ENCODE measurements at places on chromosomes 2 and 18.
A peak's percentile ranks its signal among the peaks of the same experiment; 100 is the strongest.

DNA sequence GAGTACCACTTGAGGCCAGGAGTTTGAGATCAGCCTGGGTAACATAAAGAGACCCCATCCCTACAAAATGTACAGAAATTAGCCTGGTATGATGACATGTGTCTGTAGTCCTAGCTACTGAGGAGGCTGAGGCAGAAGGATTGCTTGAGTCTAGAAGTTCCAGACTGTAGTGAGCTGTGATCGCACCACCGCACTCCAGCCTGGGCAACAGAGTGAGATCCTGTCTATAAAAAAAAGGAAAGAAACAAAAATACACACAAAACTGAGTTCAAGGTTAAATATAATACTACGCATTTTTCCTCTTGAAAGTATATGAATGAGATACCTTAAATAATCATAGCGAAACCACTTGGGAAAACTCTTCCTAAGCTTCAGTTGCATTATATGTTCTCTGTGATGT is 94.0 kb downstream of the LDLRAD4 start:
- DNase-seq = no peak

- DNase-seq = peak; percentile 57
Measured at GRCh38 chr2:176138923-176139660, 9.6 kb downstream of the HOXD8 start.

DNA sequence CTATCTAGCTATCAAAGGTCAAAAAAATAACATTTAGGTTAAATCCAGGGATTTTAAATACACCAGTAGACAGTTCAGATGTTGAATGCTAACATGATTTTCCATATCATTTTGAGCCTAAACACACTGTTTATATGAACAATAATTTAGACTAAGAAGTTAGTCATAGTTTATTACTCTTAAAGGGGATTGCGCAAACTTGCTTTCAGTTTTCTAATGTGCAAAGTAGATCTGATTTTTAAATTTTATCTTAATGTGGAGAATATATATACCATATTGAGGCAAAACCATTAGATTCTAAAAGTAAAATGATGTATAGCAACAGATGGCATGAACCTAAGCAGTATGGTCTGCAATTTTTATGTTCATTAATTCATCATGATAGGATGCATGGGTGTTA is 76.6 kb downstream of the CDH7 start:
- no peak for DNase-seq

- no peak for DNase-seq
Measured at GRCh38 chr18:41948544-41949110, 6.4 kb upstream of the PIK3C3 start.

DNA sequence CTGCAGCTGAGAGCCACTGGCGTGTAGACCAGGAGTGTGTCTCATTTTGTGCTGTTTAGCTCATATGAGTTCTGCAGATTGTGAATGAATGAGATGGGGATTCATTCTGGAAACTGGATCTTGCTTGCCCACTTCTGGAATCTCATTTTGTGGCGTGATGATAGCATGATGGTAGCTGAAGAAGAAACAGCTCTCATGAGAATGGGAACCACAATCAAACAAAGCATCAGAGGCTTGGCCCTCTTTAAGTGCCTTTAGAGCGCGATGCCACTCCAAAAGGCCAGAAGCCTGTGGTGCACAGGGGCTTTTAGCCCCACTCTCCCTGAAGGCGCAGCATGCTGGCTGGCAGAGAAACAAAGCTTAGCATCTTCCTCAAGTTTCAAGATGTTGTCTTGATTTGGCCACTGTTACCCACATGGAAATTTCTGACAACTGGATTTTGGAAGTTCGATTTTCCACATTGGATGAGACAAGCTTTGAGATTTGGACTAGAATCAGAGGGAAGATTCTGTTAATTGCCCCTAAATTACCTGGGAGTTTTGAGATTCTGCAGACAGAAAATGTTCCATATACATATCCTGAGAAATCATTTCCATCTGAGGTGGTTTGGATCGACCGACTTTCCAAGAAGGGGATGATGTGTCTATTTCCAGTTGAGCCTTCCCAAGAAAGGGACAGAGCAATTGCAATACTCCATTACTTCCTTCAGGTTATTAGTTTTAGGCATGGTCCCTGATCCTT is 234.5 kb downstream of the VAPA start:
- DNase-seq = no peak

DNA sequence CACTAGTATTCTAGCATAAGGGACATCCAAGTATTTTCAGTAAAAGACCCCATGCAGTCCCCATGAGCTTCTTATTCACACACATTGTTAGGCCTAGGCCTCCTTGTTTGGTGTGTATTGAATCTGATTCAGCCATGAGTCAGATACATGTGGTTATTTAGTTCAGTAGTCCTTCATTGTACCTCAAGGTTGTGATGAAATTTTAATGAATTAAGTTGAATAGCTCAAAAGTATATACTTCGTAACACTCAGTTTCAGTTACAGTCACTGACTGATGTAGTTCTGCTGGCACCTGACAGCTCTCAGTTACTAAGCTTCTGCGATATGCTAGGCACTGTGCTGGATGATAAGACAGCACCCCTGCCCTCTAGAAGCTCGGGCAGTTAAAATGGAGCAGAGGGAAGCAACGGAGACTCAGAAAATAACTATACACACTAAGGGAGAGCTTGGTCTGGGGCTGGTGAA is 86.4 kb downstream of the XRCC5 start:
- DNase-seq = peak; percentile 87

- DNase-seq = no peak
Measured at GRCh38 chr2:11326677-11327211, 17.7 kb downstream of the ROCK2 start.

DNA sequence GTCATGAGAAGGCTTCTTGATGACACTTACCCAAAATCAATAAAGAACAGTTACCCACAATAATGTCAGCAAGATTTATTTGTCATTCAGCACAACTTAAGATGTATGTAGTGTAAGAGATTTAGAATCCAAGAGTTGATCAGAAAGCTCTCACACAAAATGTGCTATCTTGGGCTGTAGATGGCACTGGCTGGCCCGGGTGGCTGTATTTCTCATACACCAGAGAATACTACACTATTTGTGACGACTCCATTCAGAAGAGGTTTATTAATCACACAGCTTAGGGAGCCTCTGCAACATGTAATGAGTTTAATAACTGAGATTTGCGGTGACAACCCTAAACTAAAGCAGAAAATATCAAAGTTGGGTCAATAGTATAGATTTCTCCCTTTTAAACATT is 530.4 kb upstream of the KLHL29 start:
- no peak for DNase-seq

- DNase-seq = peak; percentile 23
Measured at GRCh38 chr18:6546229-6546628, 131.5 kb upstream of the L3MBTL4 start.

- no peak for DNase-seq
Measured at GRCh38 chr18:33781429-33781828, 203.4 kb downstream of the ASXL3 start.

DNA sequence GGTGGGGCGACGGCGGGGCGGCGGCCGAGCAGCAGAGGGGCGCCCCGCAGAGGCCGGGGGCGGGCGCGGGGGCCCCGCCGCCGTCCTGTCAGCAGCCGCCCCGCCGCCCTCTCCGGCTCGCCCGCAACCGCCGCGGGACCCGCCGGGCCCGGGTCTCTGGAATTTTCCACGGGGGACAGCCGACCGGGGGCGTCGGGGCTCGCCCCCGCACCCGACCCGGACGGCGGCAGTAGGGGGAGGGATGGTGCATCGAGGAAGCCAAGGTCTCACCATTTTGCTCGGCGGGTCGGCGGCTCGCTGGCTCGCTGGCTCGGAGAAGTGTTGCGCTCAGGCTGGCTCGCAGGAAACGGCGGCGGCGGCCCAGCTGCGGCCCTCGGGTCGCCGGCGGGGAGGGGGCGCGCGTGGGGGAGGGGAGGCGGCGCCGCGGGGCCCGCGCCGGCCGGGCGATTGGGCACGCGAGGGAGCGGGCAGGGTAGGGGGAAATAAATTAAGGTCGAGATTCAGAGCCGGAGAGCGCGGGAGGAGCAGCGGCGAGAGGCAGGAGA is 405 bp downstream of the PPP3R1 start:
- no peak for DNase-seq

- DNase-seq = peak; percentile 56
Measured at GRCh38 chr2:204434660-204435462, 110.4 kb upstream of the PARD3B start.

GRCh38 chr2:32386739-32387138 is 29.9 kb downstream of the BIRC6 start:
- no peak for DNase-seq

DNA sequence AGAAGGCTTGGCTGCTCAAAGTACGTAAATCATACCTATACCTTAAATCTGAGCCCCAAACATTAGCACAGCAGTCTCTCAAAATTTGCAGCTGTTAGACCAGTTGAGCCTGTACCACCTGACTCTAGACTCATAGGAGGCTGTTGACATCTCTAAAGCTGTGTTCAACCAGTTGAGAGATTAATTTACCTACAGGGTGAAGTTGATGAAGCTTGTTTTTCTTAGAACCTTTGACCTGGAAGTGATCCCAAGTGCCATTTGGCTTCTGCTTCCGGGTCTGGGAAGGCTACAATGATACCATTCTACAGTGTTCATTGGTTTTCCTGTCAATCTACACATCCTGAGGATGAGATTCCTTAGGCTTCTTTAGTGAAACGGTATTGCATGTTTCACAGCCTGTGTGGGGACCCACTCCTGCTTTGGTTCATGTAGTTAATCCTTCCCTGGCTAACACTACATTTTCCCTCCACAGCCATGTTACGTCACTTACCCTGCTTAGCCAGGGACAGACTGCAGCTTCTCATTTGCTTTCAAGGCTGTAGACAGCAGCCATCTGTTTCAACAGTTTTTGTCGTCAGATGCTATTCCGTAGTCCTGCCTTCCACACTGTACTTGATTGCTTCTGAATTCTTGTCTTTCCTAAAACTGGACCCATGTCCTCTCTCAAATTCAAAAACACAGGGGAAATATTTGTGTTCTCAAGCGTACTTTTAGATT is 4.7 kb upstream of the IL1RL2 start:
- DNase-seq = peak; percentile 8

GRCh38 chr2:181662287-181662686 is 5.4 kb upstream of the CERKL start:
- DNase-seq = no peak

DNA sequence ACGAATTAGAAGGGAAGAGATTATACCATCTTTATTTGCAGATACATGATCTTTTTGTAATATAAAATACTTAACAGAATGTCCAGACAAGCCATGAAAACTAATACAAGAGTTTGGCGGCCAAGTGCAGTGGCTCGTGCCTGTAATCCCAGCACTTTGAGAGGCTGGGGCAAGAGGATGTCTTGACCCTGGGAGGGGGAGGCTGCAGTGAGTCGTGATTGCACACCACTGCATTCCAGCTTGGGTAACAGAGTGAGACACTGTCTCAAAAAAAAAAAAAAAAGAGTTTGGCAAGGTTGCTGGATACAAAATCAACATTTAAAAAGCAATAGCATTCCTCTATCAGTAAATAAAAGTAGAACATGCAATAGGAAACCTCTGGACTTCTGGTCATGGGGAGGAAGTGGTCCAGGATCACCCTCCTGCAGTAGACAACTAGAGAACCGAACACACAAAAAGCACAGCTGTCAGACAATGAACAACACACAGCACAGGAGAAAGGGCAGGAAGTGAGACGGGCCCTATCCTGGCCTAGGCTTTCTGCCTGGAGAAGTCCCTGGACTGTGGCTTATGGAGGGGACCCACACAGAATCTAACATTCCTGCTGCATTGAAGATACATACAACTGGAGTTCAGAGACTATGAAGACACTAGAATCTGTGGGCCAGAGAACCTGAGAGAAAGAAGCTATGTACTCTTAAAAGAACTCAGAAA is 118.9 kb upstream of the ARL4C start:
- DNase-seq = peak; percentile 36

GRCh38 chr2:218856167-218856895 is 3.3 kb upstream of the WNT6 start:
- DNase-seq = no peak

- no peak for DNase-seq
Measured at GRCh38 chr18:62711781-62712180, 3.6 kb upstream of the PHLPP1 start.

DNA sequence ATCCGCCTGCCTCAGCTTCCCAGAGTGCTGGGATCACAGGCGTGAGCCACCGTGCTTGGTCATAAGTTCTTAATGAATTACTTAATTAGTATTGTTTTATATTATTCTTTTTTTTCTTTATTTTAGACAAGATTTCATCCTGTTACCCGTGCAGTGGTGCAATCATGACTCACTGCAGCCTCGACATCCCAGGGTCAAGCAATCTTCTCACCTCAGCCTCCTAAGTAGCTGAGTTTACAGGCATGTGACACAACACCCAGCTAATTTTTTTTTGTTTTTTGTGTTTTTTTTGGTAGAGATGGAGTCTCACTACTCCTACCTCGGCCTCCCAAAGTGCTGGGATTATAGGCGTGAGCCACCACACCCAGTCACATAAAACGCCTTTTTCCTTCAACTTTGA is 17.3 kb downstream of the C2orf42 start:
- no peak for DNase-seq

- peak; percentile 95 for DNase-seq
Measured at GRCh38 chr2:65300761-65301711, 73.4 kb downstream of the ACTR2 start.

DNA sequence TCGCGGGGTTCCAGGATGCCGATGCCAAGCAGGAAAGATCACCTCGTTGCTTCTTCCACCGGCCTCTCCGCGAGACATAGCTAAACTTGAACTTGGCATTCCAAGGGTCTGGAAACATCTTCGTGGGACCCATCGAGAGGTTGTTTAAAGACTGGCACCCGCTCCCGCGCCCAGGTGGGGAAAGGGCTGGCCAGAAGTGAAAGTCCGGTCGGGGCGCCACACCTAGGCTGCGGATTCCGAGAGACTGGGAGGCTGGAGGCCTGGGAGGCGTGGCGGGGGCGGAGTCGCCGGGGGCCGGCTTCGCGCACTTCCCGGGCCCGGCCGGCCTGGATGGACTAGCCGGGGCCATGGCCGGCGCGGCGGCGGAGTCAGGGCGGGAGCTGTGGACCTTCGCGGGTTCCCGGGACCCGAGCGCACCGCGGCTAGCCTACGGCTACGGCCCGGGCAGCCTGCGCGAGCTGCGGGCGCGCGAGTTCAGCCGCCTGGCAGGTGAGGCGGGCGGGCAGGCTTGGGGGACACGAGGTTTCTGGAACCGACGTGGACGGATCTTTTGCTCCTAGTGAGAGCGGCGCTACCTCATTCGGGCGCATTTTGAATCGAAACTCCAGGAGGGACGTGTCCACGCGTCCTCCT is at the start of gene MOCOS:
MOCOS (plus strand) TSS at position 305 of the 633 bp plus-strand sequence; CDS start at position 348, 43 bp downstream.
- DNase-seq = peak; percentile 38

GRCh38 chr2:147632198-147632597 is 212.6 kb upstream of the ACVR2A start:
- DNase-seq = peak; percentile 3

DNA sequence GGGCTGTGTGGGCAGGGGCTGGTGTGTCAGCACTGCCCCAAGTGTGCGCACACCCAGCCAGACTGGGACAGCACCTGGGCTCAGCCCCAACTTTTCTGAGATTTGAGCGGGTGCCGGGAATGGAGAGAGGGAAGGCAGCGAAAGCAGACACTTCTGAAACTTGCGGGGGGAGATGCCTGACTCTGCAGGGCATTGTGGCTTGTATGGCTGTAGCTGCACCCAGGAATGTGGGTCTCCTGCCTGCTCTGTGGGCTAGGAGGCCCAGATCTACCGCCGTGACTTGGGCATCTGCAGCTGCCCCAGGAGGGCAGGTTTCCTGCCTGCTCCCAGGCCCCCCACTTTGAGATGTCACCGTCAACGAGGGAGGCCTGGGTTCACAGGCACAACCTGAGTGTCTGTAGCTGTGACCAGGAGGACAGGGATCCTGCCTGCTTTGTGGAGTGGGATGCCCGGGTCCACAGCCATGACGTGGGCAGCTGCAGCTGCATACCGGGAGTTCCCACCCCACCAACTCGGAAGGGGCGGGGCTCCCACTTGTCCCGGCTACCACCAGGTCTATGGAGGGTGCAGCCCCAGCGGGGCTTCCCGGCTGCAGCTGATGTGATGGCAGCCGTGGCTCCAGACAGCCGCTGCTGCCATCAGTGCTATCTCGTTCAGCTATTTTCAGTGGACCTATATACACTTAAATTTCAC is 95.3 kb downstream of the DOK6 start:
- DNase-seq = no peak

Data from fibroblast of skin of right quadriceps (primary cell).